Activated CD4-positive, alpha-beta T cell treated with anti-CD3 and anti-CD28 coated beads, Interleukin-2, Interleukin-6, amounts not matched to agents 100 ng/mL and 50 ng/mL, durations not matched to agents 16 hours and 8 hours (primary cell): ENCODE measurements at places on chromosomes 2 and 18.

DNA sequence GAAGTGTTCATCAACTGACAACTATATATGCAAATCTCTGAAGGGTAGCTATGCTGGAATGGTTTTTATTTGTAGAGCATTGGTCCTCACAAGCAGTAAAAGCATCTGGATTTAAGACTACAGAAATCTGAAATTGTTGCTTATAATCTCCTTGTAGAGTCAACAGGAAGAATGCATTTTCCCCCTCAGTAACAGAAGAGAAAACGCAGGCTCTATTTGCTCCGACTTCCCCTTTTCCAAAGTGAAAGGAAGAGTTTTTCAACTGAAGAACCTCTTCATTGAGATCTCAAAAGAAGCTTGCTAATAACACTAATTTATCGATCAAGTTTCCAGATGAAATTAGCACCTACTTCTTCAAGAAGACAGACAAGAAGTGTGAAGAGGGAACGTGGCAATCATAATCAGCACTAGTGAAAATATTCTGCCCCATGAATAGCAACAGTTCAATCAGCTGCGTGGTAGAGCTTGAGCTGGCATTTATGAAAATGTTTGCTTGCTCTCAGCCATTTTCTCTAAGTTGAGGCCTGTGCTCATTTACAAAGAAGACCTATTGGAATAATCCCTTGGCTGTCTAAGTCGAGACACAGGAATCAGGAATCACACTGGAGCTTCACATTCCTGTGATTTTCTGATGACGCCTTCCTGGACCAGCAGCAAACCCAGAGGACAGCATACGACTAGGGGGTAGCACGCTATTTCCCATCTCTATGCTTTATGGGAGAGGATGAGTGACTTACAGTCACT lies 43.7 kb downstream of the TGIF1 start:
- no peak for DNase-seq

DNA sequence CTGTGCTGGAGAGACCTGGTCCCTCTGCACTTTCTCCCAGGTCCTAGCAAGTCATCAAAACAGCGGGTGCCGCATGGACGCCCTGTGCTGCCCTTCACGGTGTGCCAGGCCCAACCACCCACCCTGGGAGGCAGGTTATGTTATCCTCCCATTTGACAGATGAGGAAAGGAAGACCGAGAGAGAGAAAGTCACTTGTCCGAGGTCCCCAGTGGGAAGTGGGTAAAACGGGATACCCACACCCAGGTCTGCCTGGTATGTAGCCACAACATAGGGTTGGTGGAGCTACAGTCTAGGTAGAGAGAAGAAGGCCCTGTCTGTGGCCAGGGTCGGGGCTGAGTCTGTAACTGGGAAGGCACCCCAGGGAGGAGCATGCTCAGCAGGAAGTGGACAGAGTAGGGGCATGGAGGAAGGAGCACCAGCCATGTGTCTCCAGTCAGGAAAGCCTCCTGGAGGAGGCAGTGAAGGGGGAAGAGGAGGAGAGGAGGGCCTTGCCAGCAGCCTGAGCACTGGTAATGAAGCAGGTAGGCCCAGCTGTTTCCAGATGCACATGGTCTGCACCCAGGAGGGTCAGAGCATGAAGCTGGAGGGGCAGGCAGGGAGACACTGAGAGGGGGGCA lies 98.4 kb downstream of the ZFP36L2 start:
- no peak for DNase-seq

GRCh38 chr2:72183016-72183415 lies 35.4 kb upstream of the CYP26B1 start:
- no peak for DNase-seq

- no peak for DNase-seq
Observed at GRCh38 chr18:53745224-53745967, 479.1 kb downstream of the MBD2 start.

DNA sequence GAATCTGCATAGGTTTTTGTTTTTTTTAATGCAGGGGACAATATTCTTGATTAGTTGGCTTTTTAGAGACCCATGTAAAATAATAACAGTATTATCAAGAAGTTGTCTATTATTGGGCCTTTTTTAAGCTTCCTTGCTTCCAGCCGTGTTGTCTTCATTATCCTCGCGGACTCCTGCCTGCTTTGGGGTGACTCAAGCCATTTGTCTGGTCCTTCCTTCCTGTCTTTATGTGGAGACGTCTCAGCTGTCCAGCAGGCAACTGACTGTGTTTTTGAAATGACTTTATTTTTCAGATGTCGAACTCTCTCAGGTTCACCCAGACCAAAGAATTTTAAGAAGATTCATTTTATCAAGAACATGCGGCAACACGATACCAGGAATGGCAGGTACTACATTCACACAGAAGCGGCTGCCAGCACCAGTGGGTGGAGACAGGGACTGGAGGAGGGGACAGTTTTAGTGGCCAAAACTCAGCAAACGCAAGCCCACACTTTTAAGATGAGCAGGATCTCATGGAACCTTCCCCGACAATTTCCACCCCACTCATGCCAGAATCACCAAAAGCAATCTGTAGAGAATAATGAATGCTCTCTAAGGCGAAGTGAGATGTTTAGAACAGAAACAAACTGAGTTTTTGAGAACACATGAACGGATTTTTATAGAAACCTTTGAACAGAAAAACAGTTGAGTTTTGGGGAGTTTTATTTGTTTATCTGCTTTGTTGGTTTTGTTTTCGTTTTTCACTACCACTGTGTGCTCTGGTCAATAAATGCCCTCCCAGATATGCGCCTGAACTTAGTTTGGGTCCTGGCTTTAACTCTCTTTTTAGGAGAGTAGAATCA lies 59.1 kb downstream of the CABLES1 start:
- no peak for DNase-seq

DNA sequence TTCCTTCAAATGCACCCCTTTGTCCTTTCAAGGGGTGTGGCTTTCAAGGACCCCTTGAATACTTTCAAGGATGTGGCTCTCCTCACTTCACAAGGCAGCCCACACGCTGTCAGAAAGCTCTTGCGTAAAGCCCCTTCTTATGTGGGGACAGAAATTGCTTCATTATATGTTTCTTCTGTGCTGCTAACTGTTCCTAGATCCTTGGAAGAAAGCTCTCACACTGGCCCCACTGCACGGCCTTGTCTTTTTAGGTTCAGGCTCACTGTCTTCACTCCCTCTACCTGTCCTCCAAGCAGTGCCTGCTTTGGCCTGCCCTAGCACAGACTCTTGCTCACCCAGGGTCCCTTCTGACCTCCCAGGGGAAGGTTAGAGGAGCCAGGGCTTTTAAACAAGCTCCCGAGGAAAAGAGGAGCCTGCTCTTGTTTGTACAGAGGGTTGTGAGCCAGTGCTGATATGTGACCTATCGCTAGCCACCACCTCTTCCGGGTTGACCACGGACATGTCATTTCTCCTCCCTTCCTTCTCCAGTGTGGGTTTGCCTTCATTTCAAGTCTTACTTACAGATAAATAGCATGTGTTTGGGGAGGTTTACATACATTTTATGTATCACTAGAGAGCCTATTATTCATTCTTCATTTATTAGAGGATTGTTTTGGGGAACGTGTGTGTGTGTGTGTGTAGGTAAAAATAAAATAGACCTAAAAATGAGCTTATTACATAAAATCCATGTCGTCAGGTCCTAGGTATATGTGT lies 94.7 kb downstream of the RTN4 start:
- no peak for DNase-seq

GRCh38 chr2:133952896-133953295 lies 301.0 kb upstream of the MGAT5 start:
- DNase-seq: no peak

DNA sequence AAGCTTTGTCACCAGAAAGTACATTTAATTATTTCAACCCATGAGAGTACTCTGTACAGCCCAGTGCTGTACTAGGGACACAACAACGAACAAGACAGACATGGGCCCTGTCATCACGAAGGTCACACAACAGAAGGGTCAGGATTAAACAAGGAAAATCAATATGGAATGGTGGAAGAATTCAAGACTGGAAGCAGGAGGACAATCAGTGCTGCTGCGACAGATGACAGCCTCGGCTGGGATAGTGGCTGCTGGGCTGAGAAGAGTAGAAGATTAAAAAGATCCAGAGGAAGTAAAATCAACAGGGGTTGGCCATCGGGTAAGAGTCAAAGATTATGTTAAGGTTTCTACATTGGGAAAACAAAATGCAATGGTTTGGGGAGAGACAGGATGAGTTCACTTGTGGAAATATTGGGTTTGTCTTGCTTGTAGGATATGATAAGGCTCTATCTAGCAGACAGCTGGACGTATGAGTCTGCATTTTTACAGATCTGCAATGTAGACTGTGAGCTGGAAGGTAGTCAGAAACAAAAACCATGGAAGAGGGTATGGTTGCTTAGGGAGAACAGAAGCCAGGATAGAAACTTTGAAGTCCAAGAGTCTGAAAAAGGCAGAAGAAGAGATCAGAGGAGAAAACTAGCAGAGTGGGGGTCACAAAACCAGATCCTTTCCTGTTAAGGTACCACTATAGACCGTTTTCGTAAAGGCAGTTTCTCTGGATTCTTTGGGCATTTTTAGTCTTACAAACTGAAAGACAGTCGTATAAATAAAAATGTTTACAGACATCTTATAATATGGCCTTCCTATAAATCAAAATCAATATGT lies 84.1 kb downstream of the PRELID3A start:
- DNase-seq: no peak

DNA sequence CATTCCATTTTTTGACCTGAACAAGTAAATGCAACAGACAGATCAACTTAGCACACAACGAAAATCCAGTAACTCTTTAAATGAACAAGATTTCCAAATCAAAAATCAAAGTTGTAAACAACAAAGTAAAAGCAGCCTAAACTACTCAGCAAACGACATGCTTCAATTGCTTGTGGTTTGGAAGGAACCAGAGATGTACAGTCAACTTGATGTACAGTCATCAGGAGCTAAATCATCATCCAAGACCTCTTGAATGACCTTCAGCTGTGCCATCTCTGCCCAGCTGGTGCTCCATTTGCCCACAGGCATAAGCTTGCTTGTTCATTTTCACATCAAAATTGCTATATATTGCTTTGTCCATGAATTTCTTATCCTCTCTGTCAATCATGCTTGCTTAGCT lies 109.8 kb downstream of the UPP2 start:
- no peak for DNase-seq

DNA sequence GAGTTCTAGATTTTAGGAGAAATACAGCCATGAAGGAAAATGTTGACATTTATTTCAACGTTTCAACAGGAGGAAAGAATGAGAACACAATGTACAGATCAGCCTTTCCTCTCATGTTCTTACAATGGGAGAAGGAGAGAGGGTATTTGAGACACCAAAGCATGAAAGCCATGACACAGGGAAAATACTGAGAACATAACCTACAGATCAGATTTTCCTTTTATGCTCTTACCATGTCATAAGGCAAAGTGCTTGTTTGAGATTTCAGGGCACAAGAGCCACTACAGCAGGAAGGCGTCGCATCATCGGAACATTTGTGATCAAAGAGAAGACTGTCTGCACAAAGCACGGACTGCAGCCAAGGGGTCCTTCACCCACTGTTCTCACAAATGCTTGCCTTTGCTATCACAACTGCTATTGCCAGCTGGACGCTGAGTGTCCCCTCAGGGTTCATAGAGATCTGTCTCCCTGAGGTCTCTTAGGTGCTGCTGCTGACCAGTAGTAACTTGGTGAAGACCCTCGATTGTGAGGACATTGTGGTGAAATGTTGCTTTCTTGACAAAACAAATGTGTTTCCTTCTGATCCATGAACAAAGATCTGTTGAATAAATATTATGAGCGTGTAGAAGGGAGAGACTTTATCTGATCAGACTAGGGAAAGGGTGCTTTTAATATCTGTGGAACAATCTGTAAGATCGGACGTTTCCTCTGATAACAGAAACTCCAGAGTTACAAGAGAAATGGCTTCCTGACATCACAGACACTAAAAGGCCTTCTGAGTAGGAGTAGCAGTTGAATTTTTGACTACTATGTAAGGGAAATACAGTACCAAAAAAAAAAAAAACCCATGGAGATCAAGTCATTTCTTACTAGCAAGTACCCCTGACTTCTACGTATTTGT lies 6.4 kb upstream of the IL1RL1 start:
- DNase-seq: peak; percentile 48

- DNase-seq: no peak
Observed at GRCh38 chr2:2662037-2662846, 331.2 kb upstream of the MYT1L start.

DNA sequence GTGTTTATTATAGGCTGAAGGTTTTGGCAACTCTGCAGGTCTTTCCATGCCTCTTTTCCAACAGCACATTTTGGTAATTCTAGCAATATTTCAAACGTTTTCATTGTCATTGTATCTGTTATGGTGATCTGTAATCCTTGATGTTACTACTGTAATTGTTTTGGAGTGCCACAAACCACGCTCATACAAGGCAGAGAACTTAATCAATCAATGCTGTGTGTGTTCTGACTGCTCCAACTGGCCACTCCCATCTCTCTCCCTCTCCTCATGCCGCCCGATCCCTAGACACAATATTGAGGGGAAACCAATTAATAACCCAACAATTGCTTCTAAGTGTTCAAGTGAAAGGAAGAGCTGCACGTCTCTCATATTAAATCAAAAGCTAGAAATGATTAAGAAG lies 32.9 kb downstream of the HDLBP start:
- no peak for DNase-seq

- no peak for DNase-seq
Observed at GRCh38 chr2:69214898-69215297, 172.1 kb downstream of the GFPT1 start.

- no peak for DNase-seq
Observed at GRCh38 chr2:46653539-46653938, 174.2 kb downstream of the TMEM247 start.

- DNase-seq: no peak
Observed at GRCh38 chr2:19653509-19653908, 248.3 kb downstream of the TTC32 start.

GRCh38 chr18:24553571-24554285 lies 93.3 kb downstream of the HRH4 start:
- DNase-seq: no peak

DNA sequence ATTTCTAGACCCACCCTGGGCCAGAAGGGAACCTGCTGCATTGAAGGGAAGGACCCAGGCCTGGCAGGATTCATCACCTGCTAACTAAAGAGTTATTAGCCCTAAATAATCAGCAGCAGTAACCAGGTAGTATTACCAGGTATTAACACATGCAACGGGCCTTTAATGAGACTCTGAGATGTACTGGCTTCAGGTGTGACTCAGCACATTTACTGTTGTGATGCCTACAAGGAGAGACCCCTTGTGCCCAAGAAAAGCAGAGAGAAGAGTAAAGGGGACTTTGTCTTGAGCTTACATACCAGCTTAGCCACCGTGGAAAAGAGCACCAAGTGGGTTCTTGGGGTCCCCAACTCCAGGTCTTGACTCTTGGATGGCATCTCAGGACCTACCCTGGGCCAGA lies 243.1 kb upstream of the SLC39A10 start:
- DNase-seq: no peak

DNA sequence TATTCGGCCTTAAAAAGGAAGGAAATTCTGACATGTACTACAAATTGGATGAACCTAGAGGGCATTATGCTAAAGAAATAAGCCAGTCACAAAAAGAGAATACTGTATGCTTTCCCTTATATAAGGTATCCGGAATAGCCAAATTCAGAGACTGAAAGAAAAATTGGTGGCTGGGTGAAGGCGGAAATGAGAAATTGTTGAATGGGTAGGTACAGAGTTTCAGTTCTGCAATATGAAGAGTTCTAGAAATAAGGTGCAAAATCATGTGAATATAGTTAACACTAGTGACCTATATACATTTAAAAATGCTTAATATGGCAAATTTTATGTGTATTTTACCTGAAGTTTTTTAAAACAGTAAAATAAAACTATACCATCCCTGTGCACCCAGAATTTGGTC lies 43.1 kb downstream of the RMP24 start:
- DNase-seq: no peak
